ENCODE measurements at places on chromosomes 16 and 17. TPM values are rescaled to one million over a fixed set of nuclear protein-coding genes. Genes with fewer than 3 reads are reported as not detected.
A peak's percentile ranks its signal among the peaks of the same experiment; 100 is the strongest.

The HEATR3 gene
- 14.3 TPM for total RNA-seq

The CFAP52 gene
- total RNA-seq: not detected

The ABI3 gene
- total RNA-seq: not detected

The CWC25 gene
- 13.9 TPM for total RNA-seq

The TLCD2 gene
- 6.1 TPM for total RNA-seq

The ORC6 gene
- total RNA-seq: 27.4 TPM

GRCh38 chr17:921161-921560 lies 58.4 kb downstream of the NXN start:
- no peaks in the 10 kb centered on the region for H3K27me3 ChIP-seq
- H3K4me3 ChIP-seq: no peak overlapping the region
- H3K36me3 ChIP-seq: no peaks in the 10 kb centered on the region
- H3K4me1 ChIP-seq: peaks cover 14% of the 10 kb centered on the region
- no peak overlapping the region for H3K27ac ChIP-seq

GRCh38 chr17:82600731-82601446 lies 47.4 kb downstream of the WDR45B start:
- no peak overlapping the region for H3K4me3 ChIP-seq
- no peaks in the 10 kb centered on the region for H3K4me1 ChIP-seq
- no peak for DNase-seq
- no peaks in the 10 kb centered on the region for H3K27me3 ChIP-seq
- no peak overlapping the region for H3K27ac ChIP-seq

DNA sequence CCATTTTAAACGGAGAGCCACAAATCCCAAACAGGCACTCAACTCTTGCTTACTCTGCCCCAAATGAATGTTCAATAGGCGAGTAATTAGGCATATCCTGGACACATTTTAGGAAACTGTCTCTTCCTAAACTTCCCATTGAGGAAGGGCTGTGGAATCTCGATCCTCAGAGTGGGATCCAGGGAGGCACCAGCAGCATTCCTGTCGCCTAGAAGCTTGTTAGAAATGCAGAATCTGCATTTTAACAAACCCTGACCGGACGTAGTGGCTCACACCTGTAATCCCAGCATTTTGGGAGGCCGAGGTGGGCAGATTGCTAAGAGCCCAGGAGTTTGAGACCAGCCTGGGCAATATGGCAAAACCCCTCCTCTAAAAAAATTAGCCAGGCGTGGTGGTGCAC lies 95.6 kb downstream of the GAS7 start:
- no peak for DNase-seq
- H3K27me3 ChIP-seq: peaks cover 74% of the 10 kb centered on the region
- H3K36me3 ChIP-seq: no peaks in the 10 kb centered on the region
- H3K4me1 ChIP-seq: no peaks in the 10 kb centered on the region
- no peak overlapping the region for H3K4me3 ChIP-seq
- no peak overlapping the region for H3K27ac ChIP-seq

DNA sequence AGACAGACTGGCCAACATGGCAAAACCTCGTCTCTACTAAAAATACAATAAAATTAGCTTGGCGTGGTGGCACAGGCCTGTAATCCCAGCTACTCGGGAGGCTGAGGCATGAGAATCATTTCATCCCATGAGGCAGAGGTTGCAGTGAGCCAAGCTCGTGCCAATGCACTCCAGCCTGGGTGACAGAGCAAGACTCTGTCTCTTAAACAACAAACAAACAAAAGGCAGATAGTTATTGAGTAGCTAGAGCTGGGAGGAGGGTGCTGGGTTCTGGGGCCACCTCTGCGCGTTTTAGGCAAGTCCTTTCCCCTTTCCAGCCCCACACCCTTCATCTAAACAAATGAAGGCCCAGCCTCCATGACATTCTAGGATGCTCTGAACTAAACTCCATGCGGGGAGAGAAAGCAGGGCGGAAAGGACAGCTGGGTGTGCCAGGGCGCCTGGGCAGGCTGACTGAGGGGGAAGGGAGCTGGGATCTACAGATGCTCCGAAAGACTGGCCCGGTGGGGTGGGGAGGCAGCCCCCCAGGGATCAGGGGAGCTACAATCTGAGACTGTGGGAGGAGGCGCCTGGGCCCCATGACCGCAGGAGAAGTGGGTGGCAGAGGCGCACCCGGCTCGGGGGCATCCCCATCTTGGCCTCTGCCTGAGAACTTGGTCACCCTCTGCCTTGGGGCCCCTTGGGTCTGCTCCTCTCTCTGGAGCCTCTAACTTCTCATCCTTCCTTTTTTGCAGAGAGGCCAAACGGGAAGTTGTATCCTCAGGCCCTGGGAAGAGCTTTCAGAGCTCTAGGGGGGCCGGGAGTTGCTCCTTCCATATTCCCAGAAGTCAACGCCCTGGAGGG lies 910 bp downstream of the ITGAL start:
- H3K27me3 ChIP-seq: peaks cover 14% of the 10 kb centered on the region
- no peaks in the 10 kb centered on the region for H3K36me3 ChIP-seq
- no peak for DNase-seq

- H3K27me3 ChIP-seq: peaks cover 100% of the 10 kb centered on the region
- H3K36me3 ChIP-seq: no peaks in the 10 kb centered on the region
- H3K4me1 ChIP-seq: no peaks in the 10 kb centered on the region
- H3K27ac ChIP-seq: no peak overlapping the region
- DNase-seq: no peak
Observed at GRCh38 chr16:86901483-86901882, 323.1 kb downstream of the FOXL1 start.

GRCh38 chr16:29985271-29985811 lies 10.1 kb downstream of the HIRIP3 start:
- no peak overlapping the region for H3K27ac ChIP-seq
- peaks cover 37% of the 10 kb centered on the region for H3K36me3 ChIP-seq
- DNase-seq: no peak
- H3K27me3 ChIP-seq: no peaks in the 10 kb centered on the region

- peak; percentile 84 for DNase-seq
- peak overlapping the region; percentile 100 for H3K4me3 ChIP-seq
- peaks cover 4% of the 10 kb centered on the region for H3K36me3 ChIP-seq
- H3K27me3 ChIP-seq: no peaks in the 10 kb centered on the region
- peak overlapping the region; percentile 86 for H3K27ac ChIP-seq
Observed at GRCh38 chr16:70380248-70380918, 33.7 kb downstream of the DDX19A start.

GRCh38 chr17:28760601-28761562 lies 17.1 kb downstream of the TRAF4 start:
- no peak overlapping the region for H3K27ac ChIP-seq
- peaks cover 15% of the 10 kb centered on the region for H3K4me1 ChIP-seq
- no peaks in the 10 kb centered on the region for H3K36me3 ChIP-seq
- peak; percentile 57 for DNase-seq
- H3K27me3 ChIP-seq: no peaks in the 10 kb centered on the region
- no peak overlapping the region for H3K4me3 ChIP-seq

- H3K27me3 ChIP-seq: 0 out of 2 replicates have a peak, but pooled peaks cover 3% of the 10 kb centered on the region
- no peak overlapping the region for H3K27ac ChIP-seq
- H3K36me3 ChIP-seq: no peaks in the 10 kb centered on the region
- no peak for DNase-seq
Observed at GRCh38 chr16:79651363-79651762, 50.8 kb upstream of the MAF start.
